COLO829 (cell line): ENCODE measurements at places on chromosomes 4 and X.

- DNase-seq = no peak
Observed at GRCh38 chr4:126180642-126181041, 865.9 kb downstream of the FAT4 start.

DNA sequence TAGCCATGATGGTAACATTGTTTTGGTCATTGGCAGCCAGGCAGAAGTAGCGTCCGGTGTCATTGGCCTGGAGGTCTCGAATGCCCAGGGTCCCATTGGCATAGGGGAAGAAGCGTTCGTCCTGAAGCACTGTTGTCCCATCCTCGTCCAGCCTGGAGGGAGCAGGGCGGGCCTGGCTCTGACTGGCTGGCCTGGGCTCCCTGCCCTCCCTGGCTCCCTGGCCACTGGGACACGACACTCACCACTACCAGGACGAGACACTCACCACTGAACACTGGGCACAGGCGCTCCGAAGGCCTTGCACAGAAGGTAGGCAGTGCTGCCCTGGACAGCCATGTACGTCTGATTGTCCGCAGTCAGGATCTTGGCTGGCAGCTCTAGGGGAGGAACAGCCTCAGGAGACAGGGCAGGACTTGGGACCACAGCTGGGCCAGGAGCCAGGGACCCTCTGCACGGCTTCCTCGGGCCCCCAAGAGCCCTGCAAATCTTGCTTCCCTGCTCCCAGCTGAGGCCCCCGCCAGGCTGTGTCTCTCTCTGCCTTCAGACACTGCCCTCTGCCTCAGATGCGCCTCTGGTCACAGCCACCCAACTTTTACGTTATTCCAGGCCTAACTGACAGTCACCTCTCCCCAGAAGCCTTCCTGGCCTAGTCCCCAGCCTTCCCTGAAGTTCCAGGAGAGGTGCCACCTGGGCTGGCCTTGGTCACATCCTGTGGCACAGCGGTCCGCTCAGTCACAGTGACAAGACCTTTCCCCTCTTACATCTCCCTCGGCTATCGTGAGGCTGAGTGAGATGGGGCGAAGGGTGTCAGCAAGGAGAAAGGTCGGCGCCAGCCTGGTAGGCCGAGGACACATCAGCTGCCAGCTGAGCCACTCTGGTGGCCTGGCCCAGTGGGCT, 17.1 kb downstream of the L1CAM start:
- DNase-seq = no peak

DNA sequence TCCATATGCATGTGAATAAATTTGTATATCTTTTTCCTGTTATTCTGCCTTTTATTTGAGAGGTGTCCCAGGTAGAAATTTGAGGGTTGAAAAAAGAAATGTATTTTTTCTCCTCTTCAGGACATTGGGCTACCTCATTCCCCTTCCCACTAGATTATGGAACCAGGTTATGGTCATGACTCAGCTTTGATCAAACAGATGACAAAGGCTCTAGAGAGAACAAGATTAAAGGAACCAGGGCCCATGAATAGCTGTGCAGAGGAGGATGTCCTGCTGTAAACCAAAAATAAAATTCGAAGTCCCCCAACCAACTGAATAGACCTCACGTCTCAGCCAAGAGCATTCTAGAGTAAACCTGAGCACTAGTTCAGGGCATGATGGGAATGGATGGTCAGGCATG, 313.2 kb downstream of the RAPGEF2 start:
- DNase-seq = no peak

DNA sequence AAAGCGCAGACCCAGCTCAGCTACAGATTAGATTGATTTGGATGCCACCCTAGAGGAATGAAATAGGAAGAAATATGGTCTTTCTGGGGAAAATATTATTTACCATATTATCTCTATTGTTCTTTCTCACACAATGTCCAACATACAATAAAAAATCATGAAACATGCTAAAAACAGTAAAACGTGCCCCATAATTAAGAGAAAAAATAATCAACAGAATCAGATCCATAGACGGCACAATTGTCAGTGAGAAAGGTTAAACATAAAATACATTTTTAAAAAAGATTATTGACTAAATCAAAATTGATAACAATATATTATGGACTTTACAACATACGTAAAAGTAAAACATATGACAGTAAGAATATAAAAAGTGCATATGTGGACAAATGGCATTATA, 90.9 kb downstream of the ENPP6 start:
- no peak for DNase-seq

DNA sequence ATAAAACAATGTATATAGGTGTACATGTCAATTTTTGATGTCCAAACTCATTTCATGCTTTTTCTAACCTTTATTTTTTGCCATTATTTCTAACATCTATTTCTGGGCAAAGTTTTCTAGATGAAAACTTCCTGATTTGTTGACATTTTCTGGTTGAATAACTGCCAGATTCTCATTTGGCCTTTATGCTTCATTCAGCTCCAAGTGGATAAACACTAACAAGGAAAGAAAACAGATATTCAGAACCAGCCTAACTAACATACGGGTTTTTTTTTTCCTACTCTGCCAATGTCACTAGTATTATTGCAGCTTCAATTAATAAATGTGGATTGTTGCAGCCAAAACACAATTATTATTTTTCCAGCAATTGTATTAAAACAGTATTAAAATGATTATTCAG, 50.9 kb upstream of the RAP1GDS1 start:
- DNase-seq = no peak

- no peak for DNase-seq
Observed at GRCh38 chrX:49901048-49901447, 21.3 kb upstream of the CLCN5 start.

DNA sequence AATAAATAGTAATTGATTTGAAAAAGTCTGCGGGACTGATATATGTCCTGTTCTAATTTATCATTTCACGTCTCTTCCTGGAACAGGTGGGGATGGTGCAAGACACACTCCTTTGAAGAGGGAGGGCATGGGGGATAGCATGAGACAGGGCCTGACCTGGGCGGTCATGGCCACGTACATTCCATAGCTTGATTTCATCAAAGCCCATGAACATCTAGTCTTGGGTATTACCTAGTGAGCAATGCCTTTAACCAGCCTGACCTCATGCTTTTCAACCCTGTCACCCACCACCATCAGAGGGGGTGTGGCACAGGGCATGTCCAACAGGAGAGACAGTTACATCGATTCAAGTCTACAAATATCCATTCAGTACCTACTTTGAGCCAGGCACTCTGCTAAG, 52.3 kb upstream of the HOPX start:
- no peak for DNase-seq
